H1 (cell line): ENCODE measurements at places on chromosomes 2 and 18. TPM values are rescaled to one million over a fixed set of nuclear protein-coding genes. Genes with fewer than 3 reads are reported as not detected.

GRCh38 chr2:127647242-127648190 lies 1.6 kb downstream of the GPR17 start:
- H3K36me3 ChIP-seq = no peaks in the 10 kb centered on the region
- no peak overlapping the region for H3K4me3 ChIP-seq
- no peaks in the 10 kb centered on the region for H3K27me3 ChIP-seq
- no peak overlapping the region for H3K27ac ChIP-seq

GRCh38 chr2:7758073-7758759 lies 841.0 kb downstream of the RNF144A start:
- no peak overlapping the region for H3K4me3 ChIP-seq
- H3K27me3 ChIP-seq = no peaks in the 10 kb centered on the region
- no peaks in the 10 kb centered on the region for H3K4me1 ChIP-seq
- DNase-seq = no peak
- no peaks in the 10 kb centered on the region for H3K36me3 ChIP-seq

BUB1 gene
- 113 and 118 TPM in 2 replicates for total RNA-seq

- H3K27me3 ChIP-seq = no peaks in the 10 kb centered on the region
- no peak overlapping the region for H3K27ac ChIP-seq
- H3K36me3 ChIP-seq = no peaks in the 10 kb centered on the region
- no peak overlapping the region for H3K4me3 ChIP-seq
Observed at GRCh38 chr2:12714391-12715221, 2.1 kb upstream of the TRIB2 start.

- H3K27ac ChIP-seq = peak overlapping the region; percentile 23; the same call in 1 of the 2 replicates
- H3K36me3 ChIP-seq = peaks cover 45% of the 10 kb centered on the region
- no peak overlapping the region for H3K4me3 ChIP-seq
- H3K4me1 ChIP-seq = no peaks in the 10 kb centered on the region; the same call in none of the 2 replicates
Observed at GRCh38 chr18:58887613-58887963, 22.9 kb downstream of the ZNF532 start.

GRCh38 chr18:25314838-25315190 lies 37.2 kb downstream of the ZNF521 start:
- DNase-seq = no peak
- H3K27me3 ChIP-seq = no peaks in the 10 kb centered on the region
- H3K4me3 ChIP-seq = no peak overlapping the region
- H3K4me1 ChIP-seq = no peaks in the 10 kb centered on the region; the same call in 1 of the 2 replicates

DNA sequence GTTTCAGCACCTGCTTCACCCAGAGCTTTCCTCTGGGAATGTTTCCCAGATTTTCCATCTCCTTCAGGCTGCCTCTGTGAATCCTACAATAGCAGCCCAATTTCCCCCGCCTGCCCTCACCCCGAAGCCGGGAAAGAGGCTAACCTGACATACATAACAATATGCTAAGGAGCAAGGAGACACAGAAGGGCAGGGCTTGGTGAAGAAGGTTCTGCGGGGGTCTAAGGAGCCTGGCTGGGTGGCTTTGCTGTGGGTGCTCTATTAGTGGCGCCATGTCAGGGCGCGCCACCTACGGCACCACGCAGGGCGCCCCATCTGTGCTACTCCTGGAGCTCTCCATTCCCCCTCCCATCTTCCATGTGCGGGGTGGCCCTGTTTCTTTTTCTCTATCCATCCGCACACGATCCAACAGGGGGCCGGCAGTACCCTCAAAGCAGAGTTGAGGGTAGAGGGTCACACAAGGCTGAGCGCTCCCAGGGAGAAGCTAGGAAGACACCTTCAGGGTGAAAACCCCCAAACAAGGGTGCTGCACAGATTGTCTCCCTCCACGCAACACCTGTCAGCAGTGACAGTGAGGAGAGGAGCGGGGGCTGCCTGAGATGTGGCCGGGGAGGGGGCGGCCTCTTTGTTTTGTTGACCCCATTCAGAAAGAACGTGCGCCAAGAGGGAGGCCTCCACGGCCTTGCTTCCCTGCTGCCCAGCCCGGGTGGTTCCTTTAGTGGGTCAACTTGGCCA lies 101.4 kb downstream of the PDCL3 start:
- H3K27me3 ChIP-seq = no peaks in the 10 kb centered on the region
- H3K27ac ChIP-seq = no peak overlapping the region

DNA sequence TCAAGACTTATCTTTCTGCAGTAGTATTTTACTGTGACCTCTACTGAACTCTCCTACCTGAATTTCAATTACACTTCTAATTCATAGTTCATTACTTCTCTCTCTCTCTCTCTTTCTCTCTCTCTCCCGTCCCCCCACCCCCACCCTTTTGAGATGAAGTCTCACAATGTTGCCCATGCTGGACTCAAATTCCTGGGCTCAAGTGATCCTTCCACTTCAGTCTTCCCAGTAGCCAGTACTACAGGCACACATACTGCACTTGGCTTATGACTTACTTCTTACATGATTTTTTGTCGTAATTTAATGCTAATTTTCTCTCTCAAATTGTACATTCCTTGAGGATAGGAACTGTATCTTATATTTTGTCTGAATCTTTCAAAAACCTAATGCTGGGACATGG lies 6.0 kb upstream of the HIBCH start:
- H3K36me3 ChIP-seq = no peaks in the 10 kb centered on the region
- no peak for DNase-seq
- no peak overlapping the region for H3K4me3 ChIP-seq
- H3K27ac ChIP-seq = no peak overlapping the region
- H3K4me1 ChIP-seq = no peaks in the 10 kb centered on the region

- no peak for DNase-seq
- no peaks in the 10 kb centered on the region for H3K27me3 ChIP-seq
- no peaks in the 10 kb centered on the region for H3K4me1 ChIP-seq
- H3K4me3 ChIP-seq = no peak overlapping the region
- H3K36me3 ChIP-seq = no peaks in the 10 kb centered on the region
- H3K27ac ChIP-seq = no peak overlapping the region
Observed at GRCh38 chr2:100924520-100925451, 77.3 kb upstream of the RPL31 start.

DNA sequence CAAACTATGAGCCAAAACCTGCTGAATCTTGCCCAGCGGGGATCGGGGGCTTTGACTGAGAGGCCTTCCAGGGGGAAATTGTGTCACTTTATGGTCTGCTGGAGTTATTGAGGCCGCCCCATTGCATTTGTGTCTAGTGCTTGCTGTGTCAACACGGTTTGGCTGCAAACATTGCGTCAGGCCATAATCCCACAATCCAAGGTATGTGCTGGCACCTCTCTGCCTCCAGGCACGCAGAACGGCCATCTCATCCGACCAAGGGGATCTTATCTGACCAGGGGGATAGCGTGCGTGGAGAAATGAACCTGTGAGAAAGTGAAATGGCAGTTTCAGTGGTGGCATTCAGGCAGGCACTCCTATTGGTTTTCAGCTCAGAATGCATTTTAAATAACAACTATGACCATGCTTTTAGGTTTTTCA lies 18.1 kb upstream of the LYPD6B start:
- DNase-seq = no peak
- H3K27me3 ChIP-seq = no peaks in the 10 kb centered on the region

DNA sequence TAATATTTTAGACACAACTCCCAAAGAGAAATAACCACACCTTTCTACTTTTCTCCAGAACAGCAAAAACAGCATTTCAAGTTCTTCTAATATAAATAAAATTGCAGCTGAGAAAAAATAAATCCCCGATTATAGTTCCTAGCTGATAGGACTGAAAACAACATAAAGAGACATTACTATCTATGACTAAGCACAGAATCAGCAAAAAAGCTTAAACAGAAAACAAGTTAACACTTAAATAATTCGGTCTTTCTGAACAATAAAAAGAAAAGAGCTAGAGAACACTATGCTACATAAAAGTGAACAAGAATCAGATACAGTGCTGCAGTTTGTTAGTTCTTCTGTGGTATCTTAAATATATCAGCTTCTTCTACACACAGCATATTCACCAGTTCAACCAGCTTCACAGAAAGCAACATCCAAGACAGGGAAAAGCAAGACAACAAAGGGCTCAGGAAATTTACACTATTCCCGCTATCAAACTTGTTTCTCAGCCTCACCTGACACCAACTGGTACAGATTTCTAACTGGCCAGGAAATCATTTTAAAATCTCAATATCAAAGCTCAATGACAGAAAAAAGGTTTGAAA lies 28.6 kb downstream of the FEZ2 start:
- no peak overlapping the region for H3K27ac ChIP-seq
- H3K4me3 ChIP-seq = no peak overlapping the region
- no peaks in the 10 kb centered on the region for H3K27me3 ChIP-seq

DNA sequence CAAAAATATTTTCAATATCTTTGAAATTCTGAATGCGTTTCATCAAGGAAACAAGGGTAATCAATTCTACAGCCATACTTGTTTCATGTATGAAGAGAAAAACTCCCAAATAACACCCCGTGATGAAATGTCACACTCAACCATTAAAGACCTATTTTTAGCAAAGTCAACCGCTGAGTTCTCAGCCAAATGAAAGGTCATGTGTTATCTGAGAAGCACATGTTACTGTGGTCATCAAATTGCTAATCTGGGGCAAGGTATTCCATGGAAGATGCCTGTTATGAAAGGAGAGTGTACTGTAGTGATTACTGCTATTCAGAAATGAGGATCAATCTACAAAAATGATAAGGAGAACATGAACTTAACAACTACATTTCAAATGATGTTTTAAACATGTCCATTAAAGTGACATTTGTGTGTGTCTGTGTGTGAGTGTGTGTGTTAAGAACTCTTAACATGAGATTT lies 126.7 kb downstream of the BCL2 start:
- H3K4me1 ChIP-seq = no peaks in the 10 kb centered on the region; the same call in 1 of the 2 replicates
- no peak overlapping the region for H3K4me3 ChIP-seq
- H3K27ac ChIP-seq = no peak overlapping the region
- no peaks in the 10 kb centered on the region for H3K27me3 ChIP-seq
- DNase-seq = no peak

DNA sequence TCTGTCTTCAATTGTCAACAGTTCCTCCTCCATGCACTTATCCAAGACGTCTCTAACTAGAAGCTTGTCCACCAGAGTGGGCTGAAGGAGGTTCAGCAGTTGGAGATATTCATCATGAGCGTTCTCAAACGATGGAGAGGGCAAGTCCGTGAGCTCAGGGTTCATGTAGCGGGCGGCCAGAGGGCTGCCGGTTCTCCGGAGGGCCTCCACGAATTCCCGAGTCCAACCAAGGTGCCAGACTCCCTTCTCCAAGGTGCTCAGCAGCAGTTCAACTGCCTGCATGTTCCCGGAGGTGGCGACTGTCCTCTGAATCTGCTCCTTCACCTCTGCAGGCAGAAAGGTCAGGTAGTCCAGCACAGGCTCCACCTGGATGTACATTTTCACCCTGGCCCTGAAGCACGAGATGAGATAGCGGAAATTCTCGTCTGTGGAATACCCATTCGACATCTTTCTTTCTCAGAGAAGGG lies 590 bp downstream of the IFIH1 start:
- no peak for DNase-seq
- H3K36me3 ChIP-seq = no peaks in the 10 kb centered on the region
- H3K4me3 ChIP-seq = peak overlapping the region; percentile 74

- no peaks in the 10 kb centered on the region for H3K4me1 ChIP-seq
- no peak overlapping the region for H3K27ac ChIP-seq
- no peaks in the 10 kb centered on the region for H3K27me3 ChIP-seq
- no peaks in the 10 kb centered on the region for H3K36me3 ChIP-seq
Observed at GRCh38 chr2:137185378-137186078, 420.2 kb downstream of the THSD7B start.
